ENCODE measurements at places on chromosomes 16 and 17.

GRCh38 chr16:67923414-67924116 is 8.1 kb downstream of the CTRL start:
- no peak for DNase-seq

GRCh38 chr16:85573696-85574641 is 39.2 kb upstream of the GSE1 start:
- peak; percentile 95 for DNase-seq

DNA sequence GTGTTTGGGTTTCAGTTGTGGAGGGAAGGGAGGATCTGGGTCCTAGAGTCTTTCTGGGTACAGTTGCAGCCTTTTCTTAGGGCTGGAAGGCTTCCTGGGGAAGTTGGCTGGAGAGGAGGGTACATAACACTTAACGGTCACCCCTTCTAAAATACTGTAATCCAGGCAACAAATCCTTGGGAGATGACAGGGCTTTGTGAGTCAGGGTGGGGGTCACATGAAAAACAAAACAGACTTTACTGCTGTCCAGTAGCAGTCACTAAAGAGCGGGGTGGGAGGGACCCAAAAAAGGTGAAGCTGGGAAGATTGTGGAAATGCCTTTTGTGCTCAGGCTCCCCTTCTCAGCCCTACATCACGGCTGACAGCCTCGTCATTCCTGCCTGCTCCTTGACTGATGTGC is 6.3 kb downstream of the SAP30BP start:
- DNase-seq, result no peak

DNA sequence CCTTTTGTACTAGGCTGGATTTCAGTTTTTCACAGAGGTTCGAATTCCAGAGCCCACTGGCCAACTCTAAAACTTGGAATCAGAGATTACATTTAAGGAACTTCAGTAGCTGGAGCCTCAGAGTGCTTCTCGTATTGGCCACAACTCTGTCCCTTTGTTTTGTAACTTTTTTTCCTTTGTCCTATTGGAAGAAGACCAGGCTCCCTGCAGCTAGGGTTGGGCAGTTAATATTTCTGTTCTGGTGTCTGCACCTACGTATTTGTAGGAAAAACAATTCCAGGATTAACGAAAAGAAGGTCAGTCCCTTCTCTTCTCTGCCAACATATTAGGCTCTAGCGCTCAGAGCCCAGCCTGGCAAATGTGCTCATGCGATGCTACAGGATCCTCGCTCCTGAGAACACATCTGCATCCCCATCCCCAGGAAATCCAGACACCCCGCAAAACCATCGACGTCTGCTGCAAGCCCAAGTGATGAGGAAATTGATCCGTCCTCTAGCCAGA is 1.9 kb downstream of the CDH11 start:
- DNase-seq, result no peak

- DNase-seq, result no peak
These were observed 19.1 kb upstream of the TEX2 start for GRCh38 chr17:64281962-64282752.

DNA sequence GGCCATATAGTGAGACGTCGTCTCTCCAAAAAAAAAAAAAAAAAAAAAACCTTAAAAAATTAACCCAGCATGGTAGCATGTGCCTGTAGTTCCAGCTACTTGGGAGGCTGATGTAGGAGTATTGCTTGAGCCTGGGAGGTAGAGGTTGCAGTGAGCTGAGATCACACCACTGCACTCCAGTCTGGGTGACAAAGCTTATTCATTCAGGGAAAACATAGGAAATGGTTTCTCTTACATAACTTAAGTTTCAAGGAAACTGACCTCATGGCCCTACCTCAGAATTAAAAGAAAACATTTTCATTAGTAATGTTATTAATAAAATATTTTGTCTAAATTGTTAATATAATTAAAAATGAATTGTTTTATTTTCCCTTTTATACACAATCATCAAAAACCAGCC is 31.4 kb downstream of the COG1 start:
- no peak for DNase-seq

Data from left renal pelvis (tissue), 4 donors.